ENCODE measurements at places on chromosomes 13 and 19. TPM values are rescaled to one million over a fixed set of nuclear protein-coding genes. Genes with fewer than 3 reads are reported as not detected.
A peak's percentile ranks its signal among the peaks of the same experiment; 100 is the strongest.

DNA sequence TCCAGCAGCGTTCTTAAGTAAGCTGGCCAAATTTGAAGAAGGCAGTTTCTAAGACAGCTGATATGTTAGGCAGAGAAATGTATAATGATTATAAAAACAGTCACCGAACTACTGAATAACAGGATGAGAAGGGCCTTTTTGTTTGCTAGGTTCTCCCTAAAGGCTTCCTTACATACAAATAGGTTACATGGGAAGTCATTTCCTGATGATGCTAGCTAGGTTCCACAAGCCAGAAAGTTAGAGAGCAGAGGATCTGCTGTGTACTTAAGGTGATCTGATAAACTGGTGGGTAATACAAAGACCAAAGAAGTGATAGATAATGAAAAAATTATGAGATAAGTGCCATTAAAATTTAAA is 139.7 kb downstream of the VWA8 start:
- DNase-seq = no peak
- no peaks in the 10 kb centered on the region for H3K27me3 ChIP-seq
- peaks cover 20% of the 10 kb centered on the region for H3K36me3 ChIP-seq
- no peaks in the 10 kb centered on the region for H3K4me1 ChIP-seq
- no peak overlapping the region for H3K27ac ChIP-seq
- H3K4me3 ChIP-seq = no peak overlapping the region

DNA sequence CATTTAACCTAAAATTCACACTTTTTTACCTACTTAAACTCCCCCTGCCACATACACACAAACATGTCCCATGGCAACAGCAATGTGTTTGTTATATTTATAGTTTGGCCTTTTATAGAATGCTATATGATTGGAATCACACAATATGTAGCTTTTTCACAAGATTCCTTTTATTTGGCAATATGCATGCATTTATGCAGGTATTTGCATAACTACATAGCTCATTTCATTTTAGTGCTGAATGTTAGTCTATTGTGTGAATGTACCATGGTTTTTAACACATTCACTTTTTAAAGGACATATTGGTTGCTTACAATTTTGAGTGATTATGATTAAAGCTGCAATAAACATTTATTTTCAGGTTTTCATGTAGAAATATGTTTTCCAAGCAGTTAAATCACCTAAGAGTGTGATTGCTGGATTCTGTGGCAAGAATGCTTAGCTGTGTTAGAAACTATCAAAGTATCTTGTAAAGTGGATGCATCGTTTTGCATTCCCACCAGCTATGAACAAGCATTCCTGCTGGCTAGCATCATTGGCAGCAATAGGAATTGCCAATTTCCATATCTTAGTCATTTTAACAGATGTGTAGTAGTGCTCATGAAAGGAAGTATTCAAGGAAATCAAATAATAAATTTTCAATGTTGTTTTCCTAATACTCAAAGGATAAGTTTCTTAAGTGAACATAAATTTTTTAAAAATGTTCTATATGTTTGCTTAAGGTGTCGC is 557.0 kb downstream of the SLITRK1 start:
- H3K27ac ChIP-seq = no peak overlapping the region
- no peaks in the 10 kb centered on the region for H3K27me3 ChIP-seq
- no peaks in the 10 kb centered on the region for H3K4me1 ChIP-seq
- no peak overlapping the region for H3K4me3 ChIP-seq

GRCh38 chr19:16306728-16307402 is 17.8 kb upstream of the KLF2 start:
- H3K36me3 ChIP-seq = no peaks in the 10 kb centered on the region
- H3K4me1 ChIP-seq = no peaks in the 10 kb centered on the region
- no peak overlapping the region for H3K27ac ChIP-seq
- H3K27me3 ChIP-seq = no peaks in the 10 kb centered on the region
- no peak overlapping the region for H3K4me3 ChIP-seq
- DNase-seq = no peak

DNA sequence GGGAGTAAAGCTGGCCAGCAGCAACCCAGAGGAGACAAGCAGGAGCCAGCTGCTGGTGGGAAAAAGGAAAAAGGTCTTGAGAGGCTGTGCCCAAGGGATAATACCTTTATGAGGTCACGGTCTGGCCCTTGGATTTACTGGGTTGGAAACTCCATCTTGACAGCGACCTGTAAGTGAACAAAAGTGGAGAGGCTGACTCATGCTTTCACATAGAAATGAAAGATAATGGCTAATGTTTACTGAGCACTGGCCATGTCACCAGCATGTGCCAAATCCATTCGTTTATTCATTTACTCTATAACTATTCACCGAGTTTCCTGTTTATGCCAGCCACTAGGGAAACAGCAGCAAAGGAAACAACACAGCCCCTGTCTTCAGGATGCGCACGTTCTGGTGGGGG is 4.7 kb downstream of the VRK3 start:
- no peak overlapping the region for H3K4me3 ChIP-seq
- DNase-seq = no peak
- peak overlapping the region; percentile 75 for H3K27ac ChIP-seq
- peaks cover 24% of the 10 kb centered on the region for H3K4me1 ChIP-seq
- H3K36me3 ChIP-seq = peaks cover 22% of the 10 kb centered on the region

GRCh38 chr13:20332361-20333096 is 100.4 kb upstream of the GJB6 start:
- peaks cover 2% of the 10 kb centered on the region for H3K4me1 ChIP-seq
- DNase-seq = no peak
- H3K36me3 ChIP-seq = no peaks in the 10 kb centered on the region
- H3K4me3 ChIP-seq = no peak overlapping the region
- peaks cover 4% of the 10 kb centered on the region for H3K27me3 ChIP-seq
- no peak overlapping the region for H3K27ac ChIP-seq

DNA sequence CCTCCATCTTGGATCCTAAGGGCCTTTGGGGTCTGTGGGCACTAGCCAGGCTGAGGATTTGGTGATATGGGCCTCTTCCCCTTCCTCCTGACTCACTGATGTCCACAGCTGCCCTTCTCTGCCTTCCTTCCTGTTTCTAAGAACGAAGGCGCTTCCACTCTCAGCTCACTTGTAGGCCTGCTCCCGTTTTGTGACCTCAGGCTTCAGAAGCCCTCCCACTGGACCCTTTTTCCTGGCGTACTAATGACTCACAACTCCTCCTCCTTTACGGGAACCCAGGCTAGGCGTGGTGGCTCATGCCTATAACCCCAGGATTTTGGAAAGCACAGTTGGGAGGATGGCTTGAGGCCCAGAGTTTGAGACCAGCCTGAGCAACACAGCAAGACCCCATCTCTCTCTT is 55.6 kb downstream of the TMED1 start:
- H3K27ac ChIP-seq = peak overlapping the region; percentile 38
- no peaks in the 10 kb centered on the region for H3K27me3 ChIP-seq
- peaks cover 41% of the 10 kb centered on the region for H3K36me3 ChIP-seq
- peaks cover 5% of the 10 kb centered on the region for H3K4me1 ChIP-seq

- H3K27ac ChIP-seq = peak overlapping the region; percentile 98
- peak; percentile 94 for DNase-seq
- H3K4me1 ChIP-seq = peaks cover 29% of the 10 kb centered on the region
- H3K4me3 ChIP-seq = peak overlapping the region; percentile 95
- no peaks in the 10 kb centered on the region for H3K27me3 ChIP-seq
Measured at GRCh38 chr19:53553865-53554791, 16.2 kb downstream of the ZNF331 start.

- peaks cover 40% of the 10 kb centered on the region for H3K36me3 ChIP-seq
- no peak overlapping the region for H3K4me3 ChIP-seq
- peak overlapping the region; percentile 78 for H3K27ac ChIP-seq
- no peaks in the 10 kb centered on the region for H3K27me3 ChIP-seq
Measured at GRCh38 chr19:1616396-1616795, 11.1 kb upstream of the UQCR11 start.

- no peak overlapping the region for H3K27ac ChIP-seq
- peaks cover 30% of the 10 kb centered on the region for H3K4me1 ChIP-seq
- H3K4me3 ChIP-seq = no peak overlapping the region
- peaks cover 20% of the 10 kb centered on the region for H3K36me3 ChIP-seq
- H3K27me3 ChIP-seq = no peaks in the 10 kb centered on the region
Measured at GRCh38 chr19:38729653-38730469, 14.4 kb downstream of the CAPN12 start.

- H3K4me1 ChIP-seq = peaks cover 11% of the 10 kb centered on the region
- no peaks in the 10 kb centered on the region for H3K36me3 ChIP-seq
- H3K4me3 ChIP-seq = no peak overlapping the region
Measured at GRCh38 chr13:43127827-43128226, 104.4 kb downstream of the DNAJC15 start.

DNA sequence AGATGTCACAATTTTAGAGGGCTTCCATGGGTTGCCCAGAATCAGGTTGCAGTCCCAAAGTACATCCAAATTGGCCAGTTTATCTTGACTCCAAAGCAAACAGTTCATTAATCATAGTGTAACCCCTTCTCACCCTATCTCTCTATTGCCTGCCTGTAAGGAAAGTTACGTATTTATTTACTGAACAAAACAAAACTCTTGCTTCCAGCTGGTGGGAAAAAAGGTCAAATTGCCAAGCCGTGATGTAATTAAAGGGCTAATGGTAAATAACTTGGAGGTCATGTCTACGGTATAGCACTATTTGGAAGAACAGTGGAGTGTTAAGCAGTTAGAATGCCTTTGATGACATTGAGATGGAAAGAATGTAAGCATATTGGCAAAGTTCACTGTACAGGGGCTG is 214.0 kb downstream of the DLEU7 start:
- H3K36me3 ChIP-seq = no peaks in the 10 kb centered on the region
- H3K27me3 ChIP-seq = no peaks in the 10 kb centered on the region
- DNase-seq = no peak
- no peaks in the 10 kb centered on the region for H3K4me1 ChIP-seq

GRCh38 chr13:51796546-51796945 is 7.4 kb downstream of the DHRS12 start:
- H3K27me3 ChIP-seq = no peaks in the 10 kb centered on the region
- H3K4me1 ChIP-seq = peaks cover 33% of the 10 kb centered on the region
- no peak overlapping the region for H3K27ac ChIP-seq
- no peak for DNase-seq
- H3K4me3 ChIP-seq = no peak overlapping the region
- peaks cover 7% of the 10 kb centered on the region for H3K36me3 ChIP-seq

DNA sequence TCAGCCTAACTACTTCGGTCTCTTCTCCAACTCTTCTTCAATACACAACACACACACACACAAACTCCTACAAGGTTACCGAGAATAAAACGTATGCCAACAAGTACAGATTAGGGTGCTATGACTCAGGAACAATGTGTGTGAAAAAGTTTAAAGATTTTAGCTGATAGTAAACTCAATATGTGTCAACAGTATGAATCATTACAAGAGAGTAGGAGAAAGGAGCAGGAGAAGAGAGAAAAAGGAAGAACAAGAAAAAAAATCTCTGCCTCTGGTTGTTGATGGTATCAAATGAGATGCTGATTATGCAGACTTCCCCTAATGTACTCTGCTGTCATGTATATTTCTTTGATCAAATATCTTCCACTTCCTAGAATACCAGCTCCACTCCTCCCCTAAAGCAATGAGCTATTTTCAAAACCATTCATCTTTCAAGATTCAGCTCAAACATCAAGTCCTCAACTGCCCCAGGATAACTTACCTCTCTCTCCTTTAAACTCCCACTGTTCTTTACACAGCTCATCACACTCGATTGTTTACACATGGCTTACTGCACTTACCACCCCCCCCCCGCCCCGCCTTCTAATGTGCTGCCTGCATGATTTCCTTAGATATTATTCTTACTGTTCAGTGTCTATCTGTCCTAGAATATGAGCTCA is 95.6 kb downstream of the FAM216B start:
- DNase-seq = no peak
- peaks cover 18% of the 10 kb centered on the region for H3K27me3 ChIP-seq

DNA sequence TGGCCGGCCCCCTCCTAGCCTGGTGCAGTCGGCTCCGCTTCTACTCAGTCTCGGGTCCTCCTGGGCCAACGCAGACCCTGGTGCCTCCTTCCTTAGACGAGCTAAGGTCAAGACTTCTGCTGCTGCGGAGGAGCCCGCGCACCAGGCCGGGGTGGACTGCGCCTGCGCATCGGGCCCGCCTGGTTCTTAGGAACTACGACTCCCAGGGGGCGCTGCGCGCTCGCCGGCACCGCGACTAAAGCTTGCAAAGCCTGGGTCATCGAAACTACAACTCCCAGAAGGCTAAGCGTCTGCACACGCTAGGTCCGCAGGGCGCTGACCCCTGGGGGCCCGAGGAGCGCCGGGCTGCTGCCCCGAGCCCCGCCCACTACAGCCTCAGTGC is at the start of gene ZNF835:
Gene ZNF835, minus strand, starts transcription at position 145 of the 382 bp plus-strand sequence. CDS start 6,559 bp downstream, outside the sequence.
- peaks cover 9% of the 10 kb centered on the region for H3K4me1 ChIP-seq
- H3K27me3 ChIP-seq = peaks cover 1% of the 10 kb centered on the region
- DNase-seq = peak; percentile 94
- peaks cover 32% of the 10 kb centered on the region for H3K36me3 ChIP-seq
- peak within 1 kb of the TSS; percentile 88 for H3K27ac ChIP-seq
- peak within 1 kb of the TSS; percentile 88 for H3K4me3 ChIP-seq

- H3K36me3 ChIP-seq = no peaks in the 10 kb centered on the region
- no peak overlapping the region for H3K4me3 ChIP-seq
- H3K27me3 ChIP-seq = no peaks in the 10 kb centered on the region
- DNase-seq = no peak
- no peaks in the 10 kb centered on the region for H3K4me1 ChIP-seq
- H3K27ac ChIP-seq = no peak overlapping the region
Measured at GRCh38 chr13:65929436-65929835, 1300.7 kb downstream of the PCDH9 start.

Gene PSG3
- not detected for total RNA-seq

Gene PTH2
- total RNA-seq = not detected

Gene UPK1A
- 1.8 TPM for total RNA-seq

Gene SGCG
- not detected for total RNA-seq

Gene CBY2
- total RNA-seq = not detected

Gene ZNF443
- total RNA-seq = 3.1 TPM

Gene SBK2
- not detected for total RNA-seq

Gene IGSF23
- not detected for total RNA-seq

Gene DUXA
- total RNA-seq = not detected

Gene ADPRHL1
- 0.23 TPM for total RNA-seq

Gene SIGLEC7
- total RNA-seq = not detected

Gene PPP1R12C
- total RNA-seq = 55.8 TPM

All from activated CD8-positive, alpha-beta T cell treated with anti-CD3 and anti-CD28 coated beads for 36 hours (primary cell).